NCI-H187 treated with DMSO at 0.1 percent for 48 hours (cell line): ENCODE measurements at places on chromosomes 1 and 21.

GRCh38 chr1:183087001-183087400, 63.8 kb downstream of the LAMC1 start:
- DNase-seq = no peak

- DNase-seq = no peak
Observed at GRCh38 chr1:153959454-153959853, 1.0 kb upstream of the CRTC2 start.

DNA sequence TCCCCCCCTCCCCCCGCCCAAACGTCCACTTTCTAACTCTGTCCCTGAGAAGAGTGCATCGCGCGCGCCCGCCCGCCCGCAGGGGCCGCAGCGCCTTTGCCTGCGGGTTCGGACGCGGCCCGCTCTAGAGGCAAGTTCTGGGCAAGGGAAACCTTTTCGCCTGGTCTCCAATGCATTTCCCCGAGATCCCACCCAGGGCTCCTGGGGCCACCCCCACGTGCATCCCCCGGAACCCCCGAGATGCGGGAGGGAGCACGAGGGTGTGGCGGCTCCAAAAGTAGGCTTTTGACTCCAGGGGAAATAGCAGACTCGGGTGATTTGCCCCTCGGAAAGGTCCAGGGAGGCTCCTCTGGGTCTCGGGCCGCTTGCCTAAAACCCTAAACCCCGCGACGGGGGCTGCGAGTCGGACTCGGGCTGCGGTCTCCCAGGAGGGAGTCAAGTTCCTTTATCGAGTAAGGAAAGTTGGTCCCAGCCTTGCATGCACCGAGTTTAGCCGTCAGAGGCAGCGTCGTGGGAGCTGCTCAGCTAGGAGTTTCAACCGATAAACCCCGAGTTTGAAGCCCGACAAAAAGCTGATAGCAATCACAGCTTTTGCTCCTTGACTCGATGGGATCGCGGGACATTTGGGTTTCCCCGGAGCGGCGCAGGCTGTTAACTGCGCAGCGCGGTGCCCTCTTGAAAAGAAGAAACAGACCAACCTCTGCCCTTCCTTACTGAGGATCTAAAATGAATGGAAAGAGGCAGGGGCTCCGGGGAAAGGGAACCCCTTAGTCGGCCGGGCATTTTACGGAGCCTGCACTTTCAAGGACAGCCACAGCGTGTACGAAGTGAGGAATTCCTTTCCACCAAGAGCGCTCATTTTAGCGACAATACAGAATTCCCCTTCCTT, 158.1 kb downstream of the RUNX1 start:
- DNase-seq = no peak

- DNase-seq = no peak
Observed at GRCh38 chr21:15079269-15079668, 14.5 kb upstream of the NRIP1 start.

DNA sequence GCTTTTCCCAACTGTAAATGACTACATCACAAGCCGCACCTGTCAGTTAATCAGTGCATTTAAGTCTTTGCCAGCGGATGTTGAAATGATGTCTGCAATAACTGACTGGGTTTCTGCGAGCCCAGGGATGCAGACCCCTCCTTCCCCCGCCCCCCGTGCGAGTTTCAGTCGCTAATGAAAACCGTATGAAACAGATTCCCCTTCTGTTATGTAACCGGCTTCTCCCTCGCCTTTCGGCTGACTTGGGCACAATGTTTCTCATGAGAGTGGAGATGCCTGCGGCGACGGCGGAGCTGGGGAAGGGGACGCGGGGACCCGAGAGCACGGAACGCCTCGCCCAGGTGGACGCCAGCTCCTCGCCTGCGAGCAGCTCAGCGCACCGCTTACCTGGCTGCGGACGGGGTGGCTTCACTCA, 753 bp downstream of the KCNJ6 start:
- no peak for DNase-seq

GRCh38 chr1:17568014-17568900, 28.8 kb downstream of the ARHGEF10L start:
- DNase-seq = no peak

- no peak for DNase-seq
Observed at GRCh38 chr21:19855522-19855921, 1142.7 kb upstream of the NCAM2 start.

- no peak for DNase-seq
Observed at GRCh38 chr1:225919906-225920305, 4.1 kb downstream of the PYCR2 start.

- DNase-seq = no peak
Observed at GRCh38 chr1:209106861-209107260, 476.7 kb upstream of the CAMK1G start.

GRCh38 chr1:39671793-39672550, at the start of gene NT5C1A:
TSS of gene NT5C1A (minus strand) at chr1:39672107. CDS start at chr1:39672038, 69 bp downstream.
- DNase-seq = no peak

DNA sequence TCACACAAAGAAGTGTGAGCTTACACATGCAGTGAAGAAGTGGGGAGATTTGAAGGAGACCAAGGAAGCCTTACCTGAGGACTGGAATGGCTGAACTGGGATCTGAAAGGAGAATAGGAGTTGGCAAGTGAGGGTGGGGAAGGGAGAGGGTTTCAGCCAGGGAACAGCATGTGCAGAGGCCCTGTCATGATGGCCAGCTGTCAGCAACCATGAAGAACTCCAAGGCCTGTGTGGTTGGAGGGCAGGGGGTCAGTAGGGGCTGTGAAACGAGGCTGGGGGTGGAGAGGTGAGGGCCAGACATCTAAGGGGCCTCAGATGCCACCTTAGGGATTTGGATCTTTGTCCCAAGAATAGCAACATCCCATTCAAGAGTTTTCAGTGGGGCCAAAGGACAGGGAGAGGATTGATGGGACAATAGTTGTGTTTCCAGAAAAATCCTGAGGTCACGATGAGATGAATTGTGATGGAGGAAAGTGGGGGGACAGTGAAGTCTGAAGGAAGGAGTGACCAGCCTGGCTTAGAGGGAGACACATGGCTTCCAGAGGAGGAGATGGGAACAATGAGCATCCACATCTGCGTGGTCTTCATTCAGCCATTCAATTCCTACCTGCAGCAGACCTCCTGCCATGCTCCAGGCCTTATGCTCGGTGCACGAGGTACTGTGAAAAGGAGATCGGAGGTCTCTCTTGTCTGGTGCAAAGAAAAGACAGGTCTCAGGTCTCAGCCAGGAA, 187.6 kb downstream of the MATN1 start:
- DNase-seq = no peak

DNA sequence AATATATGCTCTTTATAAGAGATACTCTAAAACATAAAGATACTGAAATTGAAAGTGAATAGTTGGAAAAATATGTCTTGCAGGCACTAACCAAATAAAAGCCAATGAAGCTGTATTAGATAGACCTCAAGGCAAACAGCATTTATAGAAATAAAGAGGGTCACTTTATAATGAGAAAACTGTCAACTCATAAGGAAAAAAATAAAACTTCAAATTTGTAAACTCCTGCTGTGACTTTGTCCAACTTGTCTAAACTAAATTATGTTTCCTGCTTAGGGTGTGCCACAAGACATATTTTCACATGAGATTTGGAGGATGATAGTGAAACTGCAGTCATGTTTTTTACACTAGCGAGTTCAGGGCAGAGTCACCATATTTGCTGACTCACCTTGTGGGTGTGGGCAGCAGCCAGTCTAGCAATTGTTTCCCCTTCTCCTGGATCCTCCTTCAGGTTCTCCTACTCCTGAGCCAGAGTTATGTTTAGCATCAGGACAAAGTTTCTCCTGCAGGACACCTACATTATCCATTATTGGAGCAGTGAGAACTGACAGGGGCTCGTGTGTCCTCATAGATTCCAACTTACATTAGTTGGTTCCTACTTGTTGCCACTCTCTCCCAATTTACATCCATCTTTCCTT, 43.8 kb downstream of the CD53 start:
- no peak for DNase-seq

DNA sequence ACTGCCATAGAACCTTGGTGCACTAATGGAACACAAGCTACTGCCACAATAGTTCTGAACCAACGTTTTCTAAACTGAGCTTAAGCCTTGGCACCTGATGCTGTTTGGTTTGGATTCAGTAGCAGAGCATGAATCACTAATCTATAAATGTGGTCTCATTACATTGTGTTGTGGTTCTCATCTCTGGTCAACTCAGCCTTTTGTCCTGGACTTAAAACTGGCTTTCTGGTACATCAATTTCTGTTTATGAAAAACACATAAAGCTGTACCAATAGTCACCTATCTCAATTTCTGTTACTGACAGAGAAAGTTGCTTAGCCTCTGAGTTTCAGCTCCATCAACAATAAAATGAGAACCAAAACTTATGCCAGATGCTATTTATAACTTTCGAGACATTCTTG, 197.5 kb upstream of the KIAA0040 start:
- no peak for DNase-seq

- no peak for DNase-seq
Observed at GRCh38 chr1:239814306-239814881, 277.3 kb upstream of the FMN2 start.

DNA sequence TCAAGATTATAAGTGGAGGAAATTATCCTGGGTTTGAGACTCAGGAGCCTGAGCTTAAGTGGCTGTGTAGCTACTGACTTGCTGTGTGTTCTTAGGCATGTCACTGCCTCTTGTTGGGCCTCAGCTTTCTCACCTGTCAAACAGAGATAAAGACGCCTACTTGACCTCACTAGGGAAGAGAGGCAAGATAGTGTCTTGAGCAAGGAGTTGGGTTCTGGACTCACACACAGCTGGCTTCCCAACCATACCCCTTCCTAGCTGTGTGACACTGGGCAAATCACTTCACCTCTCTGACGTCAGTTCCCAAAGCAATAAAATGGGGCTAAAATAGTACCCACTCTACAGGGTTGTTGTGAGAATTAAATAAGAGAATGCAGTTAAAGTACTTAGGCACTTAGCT, 11.6 kb upstream of the EPB41 start:
- no peak for DNase-seq

- DNase-seq = no peak
Observed at GRCh38 chr1:234862360-234862943, 252.5 kb upstream of the IRF2BP2 start.

DNA sequence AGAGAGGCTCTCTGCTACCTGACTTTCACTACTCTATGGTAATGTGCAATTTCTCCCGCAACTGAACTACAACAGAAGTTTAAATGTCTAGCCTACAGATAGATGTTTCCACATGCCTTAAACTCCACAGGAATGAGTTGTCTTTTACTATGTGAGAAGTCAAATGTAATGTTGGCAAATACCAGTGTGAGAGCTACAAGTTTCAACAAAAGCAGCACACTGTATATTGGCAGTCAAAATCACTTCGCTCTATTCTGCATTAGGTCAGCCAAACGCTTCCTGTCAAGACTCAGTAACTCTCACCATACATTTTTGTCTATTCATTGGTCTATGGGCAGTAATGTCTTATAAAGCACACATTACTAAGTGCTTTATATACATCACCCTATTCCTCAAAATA, 41.9 kb downstream of the LUZP1 start:
- DNase-seq = no peak

DNA sequence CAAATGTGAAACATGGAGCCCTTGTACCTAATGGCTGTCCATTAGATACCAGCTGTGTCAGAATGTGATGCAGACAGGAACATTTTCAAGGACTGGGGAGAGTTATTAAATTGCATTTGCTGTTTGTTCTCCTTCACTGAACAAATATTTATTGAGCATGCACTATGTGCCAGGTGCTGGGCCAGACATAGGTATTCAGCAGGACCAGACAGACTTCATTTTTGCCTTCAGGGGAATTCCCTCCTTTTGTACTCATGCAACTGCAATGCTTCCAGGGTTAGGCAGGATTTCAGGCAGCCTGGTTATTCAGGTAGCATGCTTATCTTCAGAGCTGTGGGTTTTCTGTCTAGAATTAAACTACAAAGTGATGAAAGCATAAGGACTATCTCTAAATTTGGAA, 64.2 kb upstream of the SMYD2 start:
- no peak for DNase-seq

DNA sequence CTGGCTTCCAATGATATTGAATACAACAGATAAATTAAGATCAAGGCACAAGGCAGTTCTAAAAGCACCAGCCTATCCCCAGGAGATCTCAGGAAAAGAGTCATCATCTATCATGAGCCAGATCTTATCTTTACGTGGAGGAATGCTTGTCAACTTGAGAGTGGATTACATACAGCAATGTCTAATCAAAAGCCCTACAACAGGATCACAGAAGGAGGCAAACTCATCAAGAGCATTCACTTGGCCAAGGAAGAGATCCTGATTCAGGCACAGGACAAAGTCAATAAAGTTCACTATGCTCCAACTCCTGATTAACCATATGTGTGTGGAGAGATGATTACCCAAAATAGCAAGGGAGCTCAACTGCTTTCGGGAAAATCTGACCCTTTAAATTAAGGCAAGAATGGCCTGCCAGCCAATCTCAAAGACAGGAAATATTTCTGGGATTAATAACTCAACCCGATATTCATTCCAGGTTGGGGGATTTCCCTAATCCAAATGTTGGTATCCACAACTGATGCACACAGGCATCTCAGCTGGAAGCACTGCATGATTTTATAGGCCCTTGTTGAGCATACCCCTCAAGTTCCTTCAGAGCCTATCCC, 33.7 kb downstream of the TBX15 start:
- DNase-seq = no peak

DNA sequence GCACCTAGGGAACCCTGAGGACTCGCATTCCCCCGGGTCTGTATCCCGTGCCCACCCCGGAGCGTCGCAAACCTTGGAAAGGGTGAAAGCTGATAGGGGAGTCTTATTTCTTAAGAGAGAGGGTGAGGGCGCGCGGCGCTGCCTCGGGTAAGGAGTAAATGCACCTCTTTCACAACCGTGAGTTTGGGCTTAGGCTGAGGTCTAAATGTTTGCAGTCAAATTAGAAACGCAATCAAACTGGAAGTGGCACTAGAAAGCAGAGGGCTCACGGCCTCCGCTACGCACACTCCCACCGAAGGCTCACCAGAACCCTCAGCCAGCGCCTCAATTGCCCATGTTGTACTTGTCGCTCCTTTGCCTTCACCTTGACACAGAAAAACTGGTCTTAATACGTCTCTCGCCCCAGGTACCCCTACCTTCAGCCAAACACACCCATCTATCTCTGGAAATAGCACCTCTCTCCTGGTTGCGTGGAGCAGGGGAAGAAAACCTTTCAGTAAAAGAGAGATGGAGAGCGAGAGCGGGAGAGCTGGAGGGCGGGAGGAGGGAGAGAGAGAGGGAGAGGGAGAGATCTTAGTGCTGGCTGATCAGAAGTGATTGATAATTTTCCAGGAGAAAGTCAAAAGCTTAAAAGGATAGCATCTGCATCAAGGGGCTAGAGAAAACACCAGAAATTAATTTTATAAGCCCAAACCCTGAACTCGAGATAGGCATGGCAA, 1.7 kb upstream of the HLX start:
- no peak for DNase-seq

DNA sequence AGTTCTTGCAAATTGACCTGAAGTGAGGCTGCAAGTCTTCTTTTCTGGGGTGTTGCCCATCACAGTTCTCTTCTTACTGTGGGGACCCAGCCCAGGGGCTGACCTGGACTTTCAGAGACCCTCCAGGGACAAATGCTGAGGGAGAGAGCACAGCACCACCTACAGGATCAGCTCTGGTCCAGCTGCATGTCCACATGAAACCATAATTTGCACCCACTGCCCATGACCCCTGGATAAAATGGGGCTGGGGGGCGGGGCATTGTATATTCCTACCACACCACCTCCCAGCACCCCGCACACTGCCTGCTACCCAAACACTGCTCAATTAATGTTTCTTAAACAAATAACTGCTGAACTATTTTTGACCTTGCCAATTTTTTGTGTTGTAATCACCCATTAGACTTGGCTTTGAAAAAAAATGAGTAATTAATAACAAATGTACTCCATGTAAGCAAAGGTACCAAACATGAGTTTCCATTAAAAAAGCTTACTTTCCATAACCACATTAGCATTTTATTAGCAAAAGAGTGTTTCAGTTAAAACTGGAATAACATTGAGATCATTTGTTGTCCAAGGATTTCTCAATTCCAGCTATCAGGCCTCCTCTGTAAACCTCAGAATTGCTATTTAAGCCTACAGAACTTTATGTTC, 168.0 kb upstream of the RAB4A start:
- DNase-seq = no peak
